ENCODE measurements at places on chromosomes 2 and 18.

- DNase-seq, result no peak
Observed at GRCh38 chr2:28399289-28399688, 6.6 kb downstream of the FOSL2 start.

GRCh38 chr2:118310681-118311429 is 222.6 kb downstream of the INSIG2 start:
- DNase-seq, result no peak

- no peak for DNase-seq
Observed at GRCh38 chr2:10830641-10831399, 18.2 kb upstream of the PDIA6 start.

- DNase-seq, result no peak
Observed at GRCh38 chr2:149064365-149064841, 25.9 kb downstream of the LYPD6B start.

- DNase-seq, result no peak
Observed at GRCh38 chr2:159094173-159094737, 125.8 kb downstream of the TANC1 start.

- DNase-seq, result no peak
Observed at GRCh38 chr2:217816396-217816869, 186.4 kb downstream of the TNS1 start.

- no peak for DNase-seq
Observed at GRCh38 chr18:24220318-24220688, 81.4 kb downstream of the CABYR start.

GRCh38 chr2:19722531-19722971 is 179.2 kb downstream of the TTC32 start:
- no peak for DNase-seq

- DNase-seq, result no peak
Observed at GRCh38 chr18:78643004-78643403, 336.6 kb upstream of the SALL3 start.

DNA sequence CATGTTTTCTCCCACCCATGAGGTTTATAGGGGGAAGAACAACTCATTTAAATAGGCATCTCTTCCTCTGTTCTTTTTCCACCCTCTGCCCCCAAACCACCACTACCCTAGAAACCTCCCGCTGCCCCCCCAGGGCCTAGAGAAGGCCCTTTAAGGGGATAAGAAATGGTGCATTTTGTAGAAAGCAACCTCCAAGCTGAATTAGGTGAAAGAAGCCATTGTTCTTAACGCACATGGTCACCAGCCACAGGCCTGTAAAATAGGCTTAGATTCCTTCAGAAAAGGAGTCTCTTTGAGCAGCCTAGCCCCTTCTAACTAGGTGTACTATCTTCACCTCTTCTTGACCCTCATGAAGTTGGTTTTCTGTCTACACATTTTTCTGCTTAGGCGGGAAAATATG is 118.6 kb upstream of the SP5 start:
- no peak for DNase-seq

DNA sequence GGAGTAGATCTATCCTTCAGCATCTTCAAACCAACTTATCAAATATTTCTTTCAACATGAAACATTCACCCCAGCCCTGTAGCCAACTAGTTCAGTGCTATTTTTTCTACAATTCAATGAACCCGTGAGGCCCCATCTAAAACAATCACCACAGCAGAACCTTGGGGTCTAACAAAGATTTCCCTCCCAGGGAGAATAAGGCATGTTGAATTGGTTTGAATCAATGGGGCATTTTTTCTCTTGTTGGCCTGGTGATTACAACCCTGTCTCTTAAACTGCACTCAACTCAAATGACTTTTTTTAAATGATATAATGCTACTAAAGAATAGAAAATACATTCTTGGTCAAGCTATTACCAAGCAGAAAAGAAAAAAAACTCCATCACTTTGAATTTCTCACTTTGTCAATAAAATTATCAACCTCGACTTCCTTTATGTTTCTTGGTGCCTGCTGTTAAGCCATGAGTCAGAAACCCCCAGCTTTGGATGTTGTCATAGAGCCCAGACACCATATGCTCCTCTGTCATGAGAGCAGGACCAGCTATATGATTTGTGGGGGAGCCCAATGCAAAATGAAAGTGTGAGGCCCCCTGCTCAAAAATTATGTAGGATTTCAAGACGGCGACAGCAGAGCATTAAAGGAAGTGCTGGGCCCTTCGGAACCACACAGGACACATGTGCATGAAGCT is 282.4 kb downstream of the MEIS1 start:
- no peak for DNase-seq

- DNase-seq, result no peak
Observed at GRCh38 chr2:173300458-173300857, 54.2 kb upstream of the CDCA7 start.

- DNase-seq, result peak; percentile 38
Observed at GRCh38 chr18:32552421-32553030, 81.8 kb upstream of the GAREM1 start.

DNA sequence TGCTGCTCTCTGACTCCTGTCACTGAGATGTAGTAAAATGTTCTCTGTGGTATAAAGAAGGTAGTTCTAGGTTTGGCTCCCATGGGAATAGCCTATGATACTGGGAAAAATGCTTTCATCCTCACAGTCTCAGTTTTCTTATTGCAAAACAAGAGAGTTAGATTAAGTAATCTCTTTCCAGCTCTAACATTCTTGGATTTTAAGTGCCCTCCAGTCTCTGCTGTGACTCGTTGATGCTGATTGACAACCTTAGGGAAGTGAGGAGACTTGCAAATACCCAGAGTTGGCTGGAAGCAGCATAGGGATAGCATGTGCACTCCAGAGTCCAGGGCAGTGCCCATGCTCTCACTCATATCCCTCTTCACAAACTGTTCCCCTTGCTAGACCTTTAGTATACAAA is 534.9 kb downstream of the SLC4A3 start:
- DNase-seq, result no peak

- no peak for DNase-seq
Observed at GRCh38 chr2:220064111-220065030, 436.9 kb downstream of the SLC4A3 start.

- no peak for DNase-seq
Observed at GRCh38 chr18:3605954-3606443, 156.0 kb downstream of the TGIF1 start.

DNA sequence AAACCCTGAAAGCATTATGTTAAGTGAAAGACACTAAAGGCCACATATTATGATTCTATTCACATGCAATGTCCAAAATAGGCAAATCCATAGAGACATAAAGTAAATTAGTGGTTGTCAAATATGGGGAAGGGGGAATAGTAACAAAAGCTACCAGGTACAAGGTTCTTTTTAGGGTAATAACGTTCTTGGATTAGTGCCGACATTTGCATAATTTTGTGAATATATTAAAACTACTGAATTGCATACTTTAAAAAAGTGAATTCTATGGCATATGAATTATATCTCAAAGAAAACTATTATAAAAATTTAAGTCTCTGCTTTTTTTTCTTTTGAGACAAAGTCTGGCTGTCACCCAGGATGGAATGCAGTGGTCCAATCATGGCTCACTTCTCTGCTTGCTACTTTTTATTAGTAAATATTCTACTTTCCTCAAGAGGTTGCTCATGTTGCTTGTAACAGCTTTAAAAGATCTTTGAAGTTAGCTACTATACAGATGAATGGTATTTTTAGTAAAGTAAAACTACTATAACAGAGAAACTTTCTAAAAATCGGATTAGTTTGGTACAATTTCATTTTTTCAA is 2.5 kb downstream of the SESTD1 start:
- no peak for DNase-seq

DNA sequence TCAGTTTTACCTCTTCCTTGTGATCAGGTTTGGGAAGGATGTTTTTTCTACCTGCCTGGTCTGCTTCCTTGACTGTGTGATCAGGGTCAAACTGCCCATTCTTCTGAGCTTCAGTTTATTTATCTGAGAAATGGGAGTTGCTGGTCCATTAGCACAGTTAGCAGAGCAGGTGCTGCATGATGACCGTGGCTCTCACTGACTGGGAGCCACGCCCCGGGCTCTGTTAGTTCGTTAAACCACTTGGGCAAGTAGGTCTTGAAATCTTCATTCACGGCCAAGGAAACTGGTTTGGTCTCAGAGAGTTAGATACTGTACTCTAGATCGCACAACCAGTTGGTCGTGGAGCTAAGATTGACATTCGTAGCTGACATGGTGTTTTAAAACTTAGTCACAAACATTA is 41.7 kb downstream of the INPP5D start:
- no peak for DNase-seq

- DNase-seq, result no peak
Observed at GRCh38 chr2:189363559-189363958, 77.7 kb upstream of the WDR75 start.

DNA sequence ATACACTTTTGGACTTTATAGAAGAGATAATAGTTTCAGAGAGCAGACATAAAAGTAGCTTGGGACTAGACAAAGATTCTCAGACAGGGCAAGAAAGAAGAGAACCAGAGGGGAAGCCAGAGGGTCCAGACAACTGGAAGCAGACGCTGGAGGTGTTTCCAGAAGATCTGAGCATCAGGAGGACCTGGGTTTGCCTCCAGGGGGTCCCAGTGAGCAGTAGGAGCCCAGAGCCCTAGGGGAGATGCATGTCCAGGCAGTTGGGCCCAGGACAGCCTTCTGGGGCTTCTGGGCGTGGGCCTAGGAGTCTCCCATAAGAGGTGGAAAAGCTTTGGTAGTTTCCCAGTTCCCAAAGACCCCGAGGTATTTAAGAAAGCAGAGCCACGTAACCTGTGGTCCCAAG is 251.2 kb upstream of the ID2 start:
- no peak for DNase-seq

- no peak for DNase-seq
Observed at GRCh38 chr18:74733598-74733997, 135.9 kb downstream of the ZNF407 start.

- DNase-seq, result no peak
Observed at GRCh38 chr2:230913406-230914143, 11.5 kb downstream of the GPR55 start.

- DNase-seq, result no peak
Observed at GRCh38 chr2:115880558-115880957, 1438.1 kb downstream of the DPP10 start.

DNA sequence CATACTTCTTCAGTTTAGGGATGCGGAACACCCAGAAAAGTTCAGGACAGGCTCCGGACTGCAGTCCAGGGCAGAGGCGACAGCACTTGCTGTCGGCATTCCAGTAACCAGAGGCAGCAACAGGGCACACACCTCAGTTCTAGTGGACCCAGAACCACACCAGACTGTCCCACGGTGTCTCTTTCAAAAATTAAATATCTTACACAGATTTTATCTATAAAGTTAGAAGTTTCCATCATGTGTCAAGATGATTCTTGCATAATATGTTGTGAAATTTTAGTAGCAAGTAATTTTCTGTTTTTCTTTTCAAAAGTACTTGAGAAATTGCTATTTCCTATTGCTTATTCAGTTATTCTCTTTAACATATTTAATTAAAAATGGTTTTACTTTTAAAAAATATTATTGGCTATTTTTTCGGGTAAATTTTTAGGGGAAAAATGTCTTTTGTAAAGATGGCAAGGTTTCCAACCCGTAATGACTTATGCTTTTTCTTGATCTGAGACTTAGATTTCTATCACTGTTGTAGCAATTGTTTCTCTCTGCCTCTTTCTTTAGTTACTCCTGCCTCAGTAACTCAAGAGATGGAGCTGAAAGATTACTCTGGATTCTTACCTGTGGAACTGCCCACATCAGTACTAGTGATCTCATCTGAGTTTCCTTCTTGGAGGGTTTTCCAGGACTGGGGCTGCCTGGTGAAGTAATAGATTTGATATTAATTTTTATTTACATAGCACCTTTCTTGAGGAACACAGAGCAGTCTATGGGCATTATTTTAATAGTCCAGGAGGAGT is 182.7 kb downstream of the LTBP1 start:
- DNase-seq, result no peak

GRCh38 chr2:95232232-95232631 is 24.9 kb downstream of the ZNF892 start:
- no peak for DNase-seq

- DNase-seq, result peak; percentile 55
Observed at GRCh38 chr18:74496508-74497323, 553 bp downstream of the CNDP2 start.

DNA sequence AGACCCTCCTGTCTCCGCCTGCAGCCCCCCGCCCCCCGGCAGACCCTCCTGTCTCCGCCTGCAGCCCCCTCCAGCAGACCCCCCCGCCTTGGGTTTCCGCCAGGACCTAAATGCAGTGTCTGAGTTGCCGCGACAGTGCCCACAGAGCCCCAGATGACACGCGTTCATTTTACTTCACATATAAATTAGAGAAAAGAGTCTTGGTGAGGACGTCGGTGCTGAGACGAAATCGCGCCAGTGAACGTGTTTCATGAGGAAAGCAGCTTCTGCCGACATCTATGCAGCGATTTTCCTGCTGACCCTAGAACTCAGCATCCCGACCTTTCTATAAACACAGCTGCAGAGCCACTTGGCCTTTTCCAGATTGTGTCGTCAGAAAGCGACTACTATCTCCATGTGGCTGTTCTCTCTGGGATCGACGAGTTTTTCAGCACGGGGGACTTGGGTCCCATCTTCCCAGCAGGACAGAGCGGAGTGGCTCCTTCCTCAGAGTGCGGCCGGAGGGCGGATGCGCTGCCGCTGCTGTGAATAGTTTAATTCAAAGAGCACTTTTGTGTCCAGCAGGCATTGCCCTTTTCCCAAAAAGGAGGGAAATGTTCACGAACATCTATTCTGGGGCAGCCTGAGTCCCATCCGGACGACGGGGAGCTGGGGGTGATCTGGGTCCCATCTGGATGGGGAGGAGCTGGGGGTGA is 136.7 kb downstream of the NFATC1 start:
- DNase-seq, result no peak

GRCh38 chr18:48673456-48673852 is 134.6 kb downstream of the CTIF start:
- no peak for DNase-seq

DNA sequence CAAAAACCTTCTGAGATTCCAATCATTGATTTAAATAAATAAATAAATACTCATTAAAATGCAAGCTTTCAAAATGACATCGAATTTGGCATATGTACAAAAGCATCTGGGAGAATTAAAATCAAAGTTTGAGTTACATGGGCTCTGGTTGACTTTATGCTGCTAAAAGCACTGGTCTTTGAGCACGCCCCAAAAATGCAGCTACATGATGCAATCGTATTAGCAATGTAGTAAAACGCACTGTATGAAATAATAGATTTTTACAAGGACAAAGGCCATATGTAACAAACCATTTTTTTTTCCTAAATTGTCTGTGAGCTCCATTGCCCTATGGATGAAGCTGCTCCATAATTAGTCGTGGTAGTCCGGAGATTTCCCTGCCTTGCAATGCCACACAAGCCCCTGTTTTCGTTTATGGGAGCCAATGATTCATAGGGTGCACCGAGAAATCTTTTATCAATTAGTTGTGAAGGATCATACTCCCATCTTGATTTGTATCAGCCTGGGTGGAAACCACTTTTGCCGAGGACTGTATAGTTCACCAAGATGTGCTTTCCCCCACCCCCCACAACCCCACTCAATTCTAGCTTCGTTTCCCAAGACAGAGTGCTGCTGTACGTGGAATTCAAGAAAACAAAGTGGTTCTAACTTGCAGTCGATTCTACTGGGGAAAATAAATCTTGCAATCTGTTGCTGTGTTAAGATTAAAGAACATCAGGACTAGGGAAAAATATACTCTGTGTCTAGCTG is 268.4 kb downstream of the IRS1 start:
- DNase-seq, result no peak

Measured in bone marrow (tissue), 2 donors.